Sigmoid colon (tissue), 7 donors: ENCODE measurements at places on chromosomes 3 and 15. TPM values are rescaled to one million over a fixed set of nuclear protein-coding genes. Genes with fewer than 3 reads are reported as not detected.
A peak's percentile ranks its signal among the peaks of the same experiment; 100 is the strongest.

GRCh38 chr3:119967353-119968006, 126.8 kb downstream of the GSK3B start:
- no peak overlapping the region for H3K27ac ChIP-seq
- H3K4me3 ChIP-seq = no peak overlapping the region
- no peak for DNase-seq

DNA sequence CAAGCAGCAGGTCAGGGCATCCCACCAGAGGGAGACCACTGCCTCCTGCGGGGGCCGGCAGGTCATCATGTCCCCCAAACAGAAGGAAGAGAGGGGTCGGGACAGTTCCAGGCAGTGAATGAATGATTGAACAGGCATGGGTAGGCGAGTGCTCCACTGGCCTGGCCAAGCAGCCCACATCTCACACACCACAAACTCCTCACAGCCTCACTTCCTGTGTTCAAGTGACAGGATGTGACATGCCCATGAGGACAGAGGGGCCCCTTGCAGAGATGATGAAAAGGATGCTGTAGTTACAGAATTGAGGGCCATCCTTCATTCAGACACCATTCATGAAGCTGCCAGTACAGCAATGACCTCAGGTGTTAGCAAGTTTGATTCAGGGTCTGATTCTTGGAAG, 3.7 kb downstream of the IQSEC1 start:
- H3K4me1 ChIP-seq = no peaks in the 10 kb centered on the region
- H3K27me3 ChIP-seq = peaks cover 22% of the 10 kb centered on the region
- H3K36me3 ChIP-seq = no peaks in the 10 kb centered on the region
- H3K4me3 ChIP-seq = no peak overlapping the region
- H3K27ac ChIP-seq = no peak overlapping the region
- DNase-seq = no peak

- H3K4me3 ChIP-seq = no peak overlapping the region
- H3K27me3 ChIP-seq = no peaks in the 10 kb centered on the region
- H3K4me1 ChIP-seq = no peaks in the 10 kb centered on the region
- no peaks in the 10 kb centered on the region for H3K36me3 ChIP-seq
- no peak for DNase-seq
These were observed 80.3 kb downstream of the CGNL1 start for GRCh38 chr15:57456559-57456958.

GRCh38 chr15:93028632-93029213, 60.3 kb downstream of the RGMA start:
- H3K4me1 ChIP-seq = peaks cover 54% of the 10 kb centered on the region
- H3K27ac ChIP-seq = peak overlapping the region; percentile 84
- H3K27me3 ChIP-seq = no peaks in the 10 kb centered on the region

GRCh38 chr3:139124197-139124596, 79.5 kb upstream of the PRR23C start:
- no peak overlapping the region for H3K4me3 ChIP-seq
- H3K36me3 ChIP-seq = no peaks in the 10 kb centered on the region

The GRAMD1C gene
- polyA plus RNA-seq = 12.3 TPM

The PIF1 gene
- 2.4 TPM for polyA plus RNA-seq
